Left kidney (tissue), 8 donors: ENCODE measurements at places on chromosomes 7 and 10.
A peak's percentile ranks its signal among the peaks of the same experiment; 100 is the strongest.

GRCh38 chr7:30001998-30002397 is 12.4 kb upstream of the SCRN1 start:
- no peak for DNase-seq

GRCh38 chr10:127415901-127416581 is 133.1 kb upstream of the NPS start:
- DNase-seq = no peak

DNA sequence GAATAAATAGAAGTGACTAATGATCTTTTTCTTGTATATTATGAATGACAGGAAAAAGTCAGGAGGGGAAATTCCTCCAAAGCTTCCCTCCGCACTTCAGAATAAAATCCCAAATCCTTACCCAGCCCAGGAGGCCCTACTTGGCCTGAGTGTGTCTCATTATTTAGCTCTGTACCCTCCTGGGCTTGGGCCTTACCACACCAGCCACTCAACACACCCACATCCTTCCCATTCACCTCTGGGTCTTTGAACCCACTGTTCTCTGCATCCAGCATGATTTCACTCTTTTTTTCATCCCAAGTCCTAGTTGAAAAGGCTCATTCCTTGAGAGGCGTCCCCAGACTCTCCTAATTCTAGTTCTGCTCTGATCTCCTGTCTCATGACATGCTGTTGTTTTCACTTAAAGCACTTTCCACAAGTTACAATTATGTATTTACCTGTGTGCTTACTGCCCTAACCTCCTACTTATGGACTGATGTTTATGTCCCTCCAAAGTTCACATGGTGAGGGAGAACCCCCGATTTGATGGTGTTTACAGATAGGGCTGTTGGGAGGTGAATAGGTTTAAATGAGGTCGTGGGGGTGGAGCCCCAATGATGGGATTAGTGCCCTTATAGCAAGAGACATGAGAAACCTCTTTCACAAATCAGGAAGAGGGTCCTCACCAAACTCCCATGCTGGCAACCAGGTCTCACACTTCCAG is 6.4 kb downstream of the NOD1 start:
- DNase-seq = no peak

- no peak for DNase-seq
These were observed 2.0 kb downstream of the INSIG1 start for GRCh38 chr7:155299535-155300202.

DNA sequence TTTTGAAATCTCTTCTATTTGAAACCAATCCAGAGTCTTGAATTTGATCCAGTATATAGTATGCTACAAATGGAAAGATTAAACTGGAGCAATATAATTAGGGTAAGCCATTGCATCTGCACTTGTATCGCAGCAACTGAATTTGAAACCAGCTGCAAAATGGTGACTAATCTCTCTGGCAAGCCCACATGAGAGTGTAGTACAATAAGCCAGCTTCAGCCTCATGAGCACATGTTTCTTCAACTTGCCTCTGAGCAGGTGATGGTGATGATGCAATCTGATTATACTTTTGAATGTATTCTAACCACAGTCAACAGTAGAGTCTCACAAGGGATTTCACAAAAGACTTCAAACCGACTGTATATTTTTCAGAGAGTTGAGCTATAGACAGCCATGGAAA is 829 bp upstream of the RPA3 start:
- no peak for DNase-seq

DNA sequence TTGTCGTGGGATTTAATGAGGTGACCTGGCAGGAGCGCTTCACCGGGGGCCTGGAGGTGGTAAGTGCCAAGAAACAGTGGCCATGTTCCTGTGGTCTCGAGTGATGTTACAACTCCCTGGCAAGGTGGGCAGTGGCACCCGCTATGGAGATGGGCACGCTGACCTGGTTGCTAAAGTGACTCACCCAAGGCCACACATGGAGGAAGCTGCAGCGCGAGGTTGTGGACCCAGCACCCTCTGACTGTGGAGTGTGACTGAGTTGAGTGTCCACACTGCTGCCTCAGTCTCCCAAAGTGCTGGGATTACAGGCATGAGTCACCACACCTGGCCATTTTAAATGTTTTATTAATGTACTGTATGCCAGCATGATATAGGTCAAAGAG is 73.2 kb downstream of the RGS10 start:
- DNase-seq = no peak

DNA sequence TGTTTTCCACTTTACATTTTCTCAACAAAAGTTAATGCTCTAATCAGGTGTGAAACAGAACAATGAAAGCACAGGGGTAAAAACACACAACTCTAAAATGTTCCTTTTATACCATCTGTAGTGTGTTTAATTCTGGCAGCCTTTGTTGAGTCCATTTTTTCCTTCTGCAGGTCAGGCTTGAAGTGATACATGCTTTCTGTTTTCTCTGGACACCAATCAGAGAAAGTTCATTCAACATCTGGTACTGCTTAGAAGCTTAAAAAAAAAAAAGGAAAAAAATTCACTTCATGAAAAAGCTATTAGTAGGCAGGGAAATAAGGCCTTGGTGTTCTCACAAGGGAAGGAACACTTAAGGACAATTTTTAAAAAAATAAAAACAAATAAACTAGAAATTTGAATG is 231.3 kb upstream of the RHOBTB1 start:
- peak; percentile 44 for DNase-seq

GRCh38 chr7:18855796-18856195 is 261.6 kb downstream of the TWIST1 start:
- no peak for DNase-seq

- no peak for DNase-seq
These were observed 18.3 kb downstream of the UBN2 start for GRCh38 chr7:139249179-139249810.

GRCh38 chr7:130201796-130202195 is 3.4 kb downstream of the TMEM209 start:
- DNase-seq = no peak

GRCh38 chr10:68302503-68302823 is 29.4 kb upstream of the HNRNPH3 start:
- DNase-seq = no peak

DNA sequence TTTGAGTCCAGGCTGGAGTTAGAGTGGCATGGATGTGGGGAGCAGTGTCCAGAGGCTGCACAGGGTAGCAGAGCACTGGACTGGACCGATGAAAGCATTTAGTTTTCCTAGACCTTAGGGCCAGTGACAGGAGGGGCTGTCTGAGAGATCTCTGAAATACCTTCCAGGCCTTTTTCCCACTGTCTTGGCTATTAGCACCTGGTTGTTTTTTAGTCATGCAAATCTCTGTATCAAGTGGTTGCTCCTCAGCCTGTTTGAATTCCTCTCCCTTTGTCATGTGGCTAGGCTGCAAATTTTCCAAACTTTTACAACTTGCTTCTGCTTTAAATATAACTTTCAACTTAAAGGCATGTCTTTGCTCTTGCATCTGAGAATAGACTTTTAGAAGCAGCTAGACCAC is 504.3 kb upstream of the VSTM2A start:
- no peak for DNase-seq

GRCh38 chr7:114627231-114627630 is 212.6 kb downstream of the FOXP2 start:
- no peak for DNase-seq

DNA sequence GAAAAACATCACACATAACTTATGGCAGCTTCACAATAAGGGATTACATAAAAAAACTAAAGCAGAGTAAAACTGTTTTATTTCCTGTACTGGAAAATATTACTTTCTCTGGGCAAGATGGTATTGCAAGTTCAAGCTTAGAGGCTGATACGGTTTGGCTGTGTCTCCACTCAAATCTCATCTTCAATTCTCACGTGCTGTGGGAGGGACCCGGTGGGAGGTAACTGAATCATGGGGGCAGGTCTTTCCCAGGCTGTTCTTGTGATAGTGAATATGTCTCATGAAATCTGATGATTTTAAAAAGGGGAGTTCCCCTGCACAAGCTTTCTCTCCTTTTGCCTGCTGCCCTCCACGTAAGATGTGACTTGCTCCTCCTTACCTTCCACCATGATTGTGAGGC is 5.1 kb upstream of the LRRC27 start:
- DNase-seq = no peak

DNA sequence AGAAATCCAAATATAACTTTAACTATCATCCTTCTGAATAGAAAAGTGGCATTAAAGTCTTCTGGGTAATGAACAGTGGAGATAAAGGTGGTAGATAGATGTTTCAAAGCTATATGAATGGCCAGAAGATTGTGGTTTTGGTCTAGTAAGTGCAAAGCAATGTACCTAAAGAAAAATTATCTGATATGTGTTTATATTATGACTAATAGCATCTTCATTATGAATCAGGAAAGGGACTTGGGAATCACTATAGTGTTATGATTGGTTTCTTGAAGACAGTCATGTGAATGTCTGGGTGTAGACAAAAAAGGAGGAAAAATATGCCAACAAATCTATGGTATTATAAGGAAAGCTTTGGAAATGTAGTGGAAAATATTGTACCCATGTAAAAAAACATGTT is 3.0 kb downstream of the ZNF518A start:
- DNase-seq = no peak

GRCh38 chr7:3754493-3755341 is 453.7 kb downstream of the SDK1 start:
- no peak for DNase-seq

- no peak for DNase-seq
These were observed 292.0 kb upstream of the ZMIZ1 start for GRCh38 chr10:78776756-78777155.

DNA sequence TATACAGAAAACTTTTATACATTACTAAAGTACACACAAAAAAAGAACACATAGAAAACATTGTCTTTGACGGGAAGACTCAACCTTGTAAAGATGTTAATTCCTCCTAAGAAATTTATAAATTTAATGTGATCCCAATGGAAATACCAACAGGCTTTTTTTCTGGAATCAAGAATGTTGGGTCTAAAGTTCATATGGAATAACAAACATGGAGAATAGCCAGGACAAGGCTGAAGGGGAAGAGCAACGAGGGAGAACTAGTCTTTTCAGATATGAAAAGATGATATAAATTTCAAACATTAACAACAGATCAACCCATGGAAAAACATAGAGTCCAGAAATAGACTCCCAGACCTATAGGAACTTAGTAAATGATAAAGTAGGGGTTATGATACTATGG is 19.8 kb downstream of the HIPK2 start:
- DNase-seq = no peak

- DNase-seq = no peak
These were observed 4.1 kb downstream of the KCNIP2 start for GRCh38 chr10:101839416-101840063.

- DNase-seq = no peak
These were observed 10.4 kb downstream of the NFE2L3 start for GRCh38 chr7:26162431-26162830.

GRCh38 chr7:135991906-135992305 is 14.7 kb upstream of the MTPN start:
- no peak for DNase-seq

- no peak for DNase-seq
These were observed 70.3 kb downstream of the KIF20B start for GRCh38 chr10:89771684-89772083.

- DNase-seq = no peak
These were observed 9.7 kb upstream of the CCL24 start for GRCh38 chr7:75823198-75823910.

- no peak for DNase-seq
These were observed 69.0 kb downstream of the SEPTIN7 start for GRCh38 chr7:35869810-35870209.

DNA sequence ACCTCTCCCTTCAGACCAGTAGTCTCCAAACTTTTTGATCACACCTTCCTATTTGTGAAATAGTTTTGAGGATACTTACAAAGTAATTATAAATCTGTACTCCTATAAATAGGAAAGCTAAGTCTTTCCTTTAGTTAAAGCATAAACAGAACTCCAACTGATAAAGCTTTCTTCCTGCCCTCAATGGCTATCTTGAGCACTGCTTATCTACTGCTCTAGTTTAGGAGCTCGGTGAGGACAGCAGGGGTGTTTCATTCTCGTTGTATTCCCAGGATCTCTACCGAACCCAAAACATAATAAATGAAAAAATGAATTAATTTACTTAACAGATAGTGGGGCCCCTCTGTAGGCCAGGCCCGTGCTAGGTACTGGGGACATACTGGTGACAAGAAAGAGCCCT is 17.7 kb downstream of the SORBS1 start:
- no peak for DNase-seq

GRCh38 chr7:24249266-24249665 is 34.7 kb upstream of the NPY start:
- no peak for DNase-seq

DNA sequence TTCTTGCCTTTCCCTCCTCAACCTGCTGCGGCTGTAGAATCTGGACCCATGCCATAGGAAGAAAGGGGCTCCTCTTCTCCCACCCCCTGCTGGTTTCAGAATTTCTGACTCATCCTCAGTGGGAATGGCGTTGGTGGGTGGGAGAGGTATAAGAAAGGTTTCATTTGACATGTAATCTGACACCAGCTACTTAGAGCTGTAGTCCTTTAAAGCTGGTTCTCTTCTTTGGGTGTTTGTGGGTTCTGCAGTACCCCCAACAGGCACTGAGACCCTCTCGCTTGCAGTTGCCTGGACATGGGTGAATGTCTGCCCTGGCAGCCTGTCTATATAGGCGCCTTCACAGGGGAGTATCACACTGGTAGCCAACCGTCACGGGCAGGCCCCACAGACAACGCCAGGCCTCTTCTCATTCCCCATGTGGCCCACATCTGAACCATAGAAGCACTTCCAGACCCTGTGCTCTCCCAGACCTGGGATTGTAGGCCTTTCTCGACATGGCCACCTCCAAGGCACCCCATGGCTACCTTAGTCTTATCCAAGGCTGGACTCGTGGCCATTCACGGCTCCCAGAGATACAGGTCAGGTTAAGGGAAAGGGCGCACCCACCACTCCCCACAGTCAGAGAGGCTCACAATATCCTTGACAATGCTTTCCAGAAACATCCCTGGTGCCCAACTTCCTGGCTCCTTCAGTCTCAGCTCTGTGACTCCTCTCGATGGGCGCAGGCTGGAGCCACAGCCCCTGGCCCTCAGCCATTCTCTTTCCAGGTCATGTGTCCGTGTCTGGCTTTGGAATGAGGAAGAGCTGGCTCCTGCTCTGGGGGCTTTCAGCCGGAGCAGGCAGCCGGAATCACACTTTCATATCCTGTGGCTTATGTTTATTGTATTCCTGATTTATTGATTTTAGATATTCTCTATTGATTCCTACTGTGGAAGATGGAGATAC is 17.5 kb downstream of the ZNF862 start:
- no peak for DNase-seq

GRCh38 chr7:46315891-46316290 is 394.8 kb upstream of the IGFBP3 start:
- DNase-seq = no peak

- no peak for DNase-seq
These were observed 54.7 kb upstream of the LSM8 start for GRCh38 chr7:118129041-118129795.
